Hematopoietic multipotent progenitor cell (in vitro differentiated cells): ENCODE measurements at places on chromosomes 3 and 15.

- no peak for DNase-seq
Observed at GRCh38 chr3:96619475-96619874, 194.9 kb upstream of the EPHA6 start.

GRCh38 chr3:143298380-143298779, 178.8 kb downstream of the CHST2 start:
- no peak for DNase-seq

- peak; percentile 15 for DNase-seq
Observed at GRCh38 chr15:88401996-88402656, 65.1 kb downstream of the MRPL46 start.

GRCh38 chr3:851098-851790, 241.6 kb upstream of the CNTN6 start:
- peak; percentile 6 for DNase-seq

- no peak for DNase-seq
Observed at GRCh38 chr3:101259485-101260341, 60.7 kb downstream of the IMPG2 start.

DNA sequence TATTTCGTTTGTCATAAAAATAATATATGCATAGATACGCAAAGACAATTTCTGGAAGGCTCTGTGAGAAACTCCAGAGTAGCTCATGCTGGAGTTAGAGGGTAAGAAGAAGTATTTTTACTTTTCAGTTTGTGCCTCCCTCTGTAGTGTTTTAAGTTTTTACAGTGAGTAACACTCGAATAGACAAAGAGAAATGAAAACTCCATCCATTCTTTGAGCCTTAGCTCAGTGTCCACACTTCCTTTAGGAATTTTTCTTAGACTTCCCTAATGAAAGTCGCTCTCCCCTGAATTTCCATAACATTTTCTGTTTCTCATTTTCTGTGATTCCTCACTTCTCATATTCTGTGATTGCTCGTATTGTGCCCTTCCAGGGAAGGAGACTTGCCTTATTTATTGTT, 2.1 kb downstream of the BLOC1S6 start:
- no peak for DNase-seq

DNA sequence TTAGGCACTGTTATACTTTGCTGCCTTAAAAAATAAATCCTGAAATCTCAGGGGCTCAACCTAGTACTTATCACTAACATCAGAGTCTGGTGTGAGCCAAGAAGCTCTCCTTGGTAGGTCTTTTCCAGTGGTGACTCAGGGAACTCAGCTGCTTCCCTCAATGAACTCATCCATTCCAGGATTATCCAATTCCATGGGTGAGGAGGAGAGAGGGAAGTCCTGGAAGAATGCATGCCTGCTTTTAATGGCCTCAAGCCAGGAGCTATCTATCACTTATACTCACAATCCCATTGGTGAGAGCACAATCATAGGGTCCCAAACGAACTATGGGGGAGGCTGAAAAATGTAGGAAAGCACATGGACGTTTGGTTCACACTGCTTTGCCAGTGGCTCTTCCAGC, 113.6 kb downstream of the POLR2M start:
- no peak for DNase-seq

GRCh38 chr3:151877269-151877668, 3.8 kb downstream of the SUCNR1 start:
- no peak for DNase-seq

- DNase-seq: no peak
Observed at GRCh38 chr15:77804210-77804609, 171.5 kb upstream of the LINGO1 start.

DNA sequence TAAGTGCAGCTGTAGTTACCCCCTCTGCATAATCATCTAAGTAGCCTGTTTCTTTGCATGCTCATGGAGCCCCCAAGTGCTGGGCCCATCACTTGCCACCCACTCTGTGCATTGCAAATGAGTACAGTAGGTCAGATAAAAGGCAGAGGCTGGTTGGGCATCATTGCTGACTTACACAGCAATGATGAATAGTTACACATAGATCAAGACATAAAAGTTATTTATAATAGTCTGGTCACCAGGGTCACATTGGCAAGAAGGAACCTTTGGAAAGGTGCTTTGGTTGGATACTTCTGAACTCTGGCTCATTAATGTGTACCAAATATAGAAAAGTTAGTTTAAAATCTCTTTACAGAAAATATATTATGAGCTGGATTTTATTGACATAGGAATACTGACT, 111.6 kb downstream of the MITF start:
- no peak for DNase-seq

GRCh38 chr3:9205345-9206143, 43.9 kb downstream of the SRGAP3 start:
- no peak for DNase-seq

DNA sequence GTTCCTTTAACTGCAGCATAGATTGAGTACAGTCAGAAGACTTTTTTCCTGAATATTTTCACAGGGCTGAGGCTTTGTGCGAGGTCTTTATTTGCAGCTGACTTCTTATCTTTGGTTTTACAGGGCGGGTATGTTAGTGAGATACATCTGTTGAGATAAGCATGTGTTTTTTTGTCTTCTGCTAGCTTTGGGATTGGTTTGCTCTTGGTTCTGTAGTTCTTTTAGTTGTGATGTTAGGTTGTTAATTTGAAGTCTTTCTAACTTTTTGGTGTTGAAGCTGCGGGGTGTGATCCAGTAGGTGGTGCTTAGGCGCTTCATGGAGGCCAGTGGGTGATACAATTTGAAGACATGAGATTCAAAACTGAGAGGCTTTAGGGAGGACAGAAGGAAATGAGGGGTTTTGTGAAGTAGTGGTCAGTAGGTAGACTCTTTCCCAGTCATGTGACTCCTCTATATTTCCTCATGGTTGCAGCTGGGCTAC, 67.9 kb upstream of the TNFSF10 start:
- no peak for DNase-seq

DNA sequence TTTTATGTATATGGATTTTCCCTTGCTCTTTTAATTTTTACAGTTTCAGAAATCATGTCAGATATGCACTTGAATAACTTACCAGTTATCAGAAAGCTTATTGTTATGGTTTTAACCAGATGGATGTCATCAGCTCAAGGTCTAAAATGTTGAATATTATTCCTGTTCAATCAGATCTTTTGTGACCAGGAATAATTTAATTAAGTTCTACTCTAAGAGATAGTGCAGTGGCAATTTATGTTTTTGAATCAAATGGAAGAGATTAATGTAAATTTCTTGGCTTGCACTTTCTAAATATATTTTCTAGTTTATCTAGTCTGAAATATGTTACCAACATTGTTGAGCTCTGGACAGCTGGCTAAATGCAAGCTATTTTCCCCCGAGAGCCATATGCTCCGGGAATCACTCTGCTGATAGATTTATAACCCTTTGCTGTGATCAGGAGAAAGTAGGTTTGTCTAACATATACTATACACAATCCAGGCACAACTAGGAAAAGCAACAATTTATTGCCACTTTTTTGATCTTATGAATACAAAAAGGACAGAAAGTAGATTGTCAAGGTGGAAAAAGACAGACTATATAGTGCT, 76.8 kb upstream of the CD96 start:
- DNase-seq: no peak

DNA sequence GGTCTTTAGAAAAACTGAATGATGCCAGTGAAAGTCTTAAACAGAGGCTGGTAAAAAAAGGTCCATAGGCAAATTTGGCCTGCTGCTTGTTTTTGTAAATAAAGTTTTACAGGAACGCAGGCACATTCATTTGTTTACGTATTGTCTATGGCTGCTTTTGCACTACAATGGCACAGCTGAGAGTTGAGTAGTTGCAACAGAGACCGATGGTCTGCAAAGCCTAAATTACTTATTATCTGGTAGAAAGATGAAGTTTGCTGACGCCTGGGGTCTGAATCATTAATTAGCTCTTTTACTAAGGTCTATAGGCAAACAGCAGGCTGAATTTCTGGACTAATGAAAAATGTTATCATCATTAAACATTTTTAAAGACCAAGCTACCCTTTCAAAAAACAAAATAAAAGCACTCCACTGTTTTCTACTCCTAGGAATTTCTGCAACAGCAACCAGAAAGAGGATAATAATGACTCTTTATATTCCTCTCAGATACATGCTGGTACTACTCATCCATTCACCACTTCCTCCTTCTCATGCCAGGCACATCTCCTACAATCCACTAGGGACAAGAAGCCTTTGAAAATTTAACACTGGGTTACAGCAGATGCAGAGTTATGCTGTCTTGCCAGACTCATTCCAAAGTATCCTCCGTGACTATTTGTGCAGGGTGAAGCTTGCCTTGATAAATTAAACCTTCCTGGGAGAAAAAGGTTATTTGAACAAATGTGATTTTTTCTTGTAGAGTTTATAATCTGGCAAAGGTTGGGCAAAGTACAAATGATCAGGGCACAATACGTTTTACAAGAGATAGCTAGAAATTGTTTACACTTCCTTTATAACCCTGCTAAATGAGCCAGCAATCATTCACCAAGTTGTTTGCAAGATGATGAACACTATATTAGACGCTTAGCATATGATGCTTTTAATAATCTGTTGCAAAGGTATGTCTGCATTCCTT, 6.0 kb downstream of the GATM start:
- peak; percentile 16 for DNase-seq

- DNase-seq: no peak
Observed at GRCh38 chr3:73215901-73216300, 154.4 kb downstream of the EBLN2 start.

DNA sequence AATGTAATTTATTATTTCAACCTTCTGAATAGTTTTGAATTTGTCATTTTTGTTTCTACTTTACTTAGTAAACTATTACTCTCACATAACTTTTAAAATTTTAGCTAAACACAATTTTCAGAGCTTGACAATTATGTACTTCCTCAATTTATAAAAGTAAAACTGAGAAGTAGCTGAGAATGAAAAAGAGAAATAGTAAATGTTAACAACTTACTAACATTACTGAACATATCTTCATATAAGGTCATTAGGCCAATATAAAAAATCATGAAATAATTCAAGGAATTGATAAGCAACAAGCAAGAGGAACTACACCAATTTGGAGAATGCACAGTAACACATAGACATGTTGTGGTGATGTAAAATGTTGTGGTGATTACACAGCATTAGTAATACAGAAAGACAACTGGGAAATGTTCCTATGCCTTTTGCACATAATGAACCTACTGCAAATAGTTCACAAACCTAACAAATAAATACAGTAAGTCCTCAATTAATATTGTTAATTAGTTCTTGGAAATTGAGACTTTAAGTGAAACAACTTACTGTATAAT, 137.9 kb downstream of the CBLB start:
- DNase-seq: peak; percentile 26

DNA sequence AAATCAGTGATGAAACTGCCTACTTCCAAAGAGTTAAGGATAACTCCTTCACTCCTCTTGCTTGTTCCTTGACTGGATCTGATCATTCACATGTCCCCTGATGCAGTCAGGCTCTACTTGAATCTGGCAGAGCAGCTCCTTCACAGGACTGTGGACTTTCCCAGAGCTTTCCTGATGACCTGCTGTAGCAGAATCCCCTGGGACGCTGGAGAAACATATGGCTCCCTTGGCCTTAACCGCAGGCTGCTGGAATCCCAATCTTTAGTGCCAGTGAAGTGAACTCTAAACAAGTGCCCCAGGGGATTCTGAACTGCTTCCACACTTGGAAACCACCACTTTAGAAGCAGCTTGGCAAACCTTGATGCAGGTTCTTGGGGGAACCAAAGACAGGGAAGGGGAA, 217.8 kb downstream of the CHST2 start:
- DNase-seq: no peak

- peak; percentile 27 for DNase-seq
Observed at GRCh38 chr3:153026026-153026425, 136.0 kb upstream of the RAP2B start.
